ENCODE measurements at places on chromosomes 12 and 14.
A peak's percentile ranks its signal among the peaks of the same experiment; 100 is the strongest.

DNA sequence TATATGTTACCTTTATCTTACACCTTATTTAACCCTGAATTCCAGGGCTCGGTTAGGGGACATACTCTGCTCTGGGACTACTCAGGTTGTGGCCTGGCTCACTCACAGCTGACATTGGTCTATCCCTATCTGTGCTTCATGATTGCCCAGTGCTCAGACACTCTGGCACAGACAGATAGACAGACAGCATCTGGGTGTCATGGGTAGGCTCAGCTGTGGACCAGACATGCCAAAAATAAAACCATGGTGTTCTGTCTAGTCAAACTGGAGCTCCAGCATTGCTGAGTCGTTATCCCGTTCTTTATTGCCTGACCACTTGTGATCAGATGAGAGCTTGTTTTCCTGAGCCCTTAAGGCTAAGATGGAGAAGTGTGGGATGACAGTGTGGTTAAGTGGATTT is 29.0 kb downstream of the FBXW8 start:
- no peak for DNase-seq

DNA sequence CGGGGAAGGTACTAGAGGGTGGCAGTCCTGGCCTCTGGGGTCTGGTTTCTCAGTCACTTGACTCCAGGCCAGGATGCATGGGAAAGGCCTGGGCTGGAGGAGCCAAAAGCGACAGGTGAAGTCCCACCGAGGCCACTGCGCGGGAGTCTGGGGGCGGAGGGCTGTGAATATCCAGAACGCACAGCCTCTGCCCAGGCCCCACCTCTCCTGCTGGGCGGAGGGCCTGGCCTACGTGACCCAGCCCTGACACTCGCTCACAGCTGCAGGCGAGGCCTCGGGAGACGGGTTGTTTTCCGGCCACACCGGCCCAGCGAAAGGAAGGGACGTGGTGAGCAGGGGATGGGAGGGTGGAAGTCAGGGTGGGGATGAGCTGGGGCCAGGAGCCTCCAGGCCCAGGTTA is 91.2 kb downstream of the RFLNA start:
- no peak for DNase-seq

DNA sequence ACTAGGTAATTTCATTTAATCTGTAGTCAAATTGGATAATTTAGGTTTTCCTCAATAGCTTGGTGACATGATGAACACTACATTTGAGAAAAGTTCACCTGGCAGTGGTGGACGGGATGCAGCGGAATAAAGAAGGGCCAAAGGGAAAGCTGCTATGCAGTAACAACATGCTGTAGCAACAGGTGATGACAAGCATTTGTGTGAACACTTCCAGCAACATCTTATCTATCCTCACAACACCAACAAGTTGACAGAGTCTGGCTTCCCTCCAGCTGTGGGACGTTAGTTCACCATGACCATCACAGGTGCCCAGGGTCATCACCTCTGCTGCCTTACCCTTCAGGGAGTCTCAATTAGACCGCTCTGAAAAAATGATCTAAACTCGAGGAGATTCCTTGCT is 8.3 kb downstream of the DBX2 start:
- no peak for DNase-seq

- no peak for DNase-seq
Observed at GRCh38 chr12:84656705-84657104, 255.9 kb downstream of the SLC6A15 start.

- DNase-seq = no peak
Observed at GRCh38 chr14:39229601-39230110, 4.1 kb upstream of the MIA2 start.

- DNase-seq = peak; percentile 70
Observed at GRCh38 chr14:55438066-55438683, 2.2 kb downstream of the TBPL2 start.

GRCh38 chr14:51004801-51005526 is 60.7 kb upstream of the PYGL start:
- DNase-seq = no peak

DNA sequence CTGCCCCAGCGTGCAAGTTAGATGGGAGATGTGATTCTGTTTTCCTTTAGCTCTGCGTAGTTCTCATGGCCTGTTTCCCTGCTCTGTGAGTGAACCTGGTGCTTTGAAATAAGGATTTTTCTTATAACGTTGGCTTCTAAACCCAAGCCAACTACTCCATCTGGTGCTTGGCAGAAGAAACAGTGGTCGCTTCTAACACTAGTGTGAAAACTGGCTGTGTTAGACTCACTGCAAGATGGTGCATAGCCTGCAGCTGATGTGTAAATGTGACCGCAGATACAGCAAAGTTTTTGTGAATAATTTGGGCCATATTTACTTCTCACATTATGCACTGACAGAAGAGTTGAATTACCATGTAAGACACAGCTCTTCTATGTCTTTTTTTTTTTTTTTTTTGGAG is 12.2 kb downstream of the GTF2H3 start:
- no peak for DNase-seq

GRCh38 chr14:104280902-104281767 is 142.7 kb downstream of the KIF26A start:
- no peak for DNase-seq

- no peak for DNase-seq
Observed at GRCh38 chr12:62711631-62712241, 223.2 kb downstream of the PPM1H start.

GRCh38 chr12:49305762-49306510 is 11.0 kb downstream of the PRPH start:
- no peak for DNase-seq

DNA sequence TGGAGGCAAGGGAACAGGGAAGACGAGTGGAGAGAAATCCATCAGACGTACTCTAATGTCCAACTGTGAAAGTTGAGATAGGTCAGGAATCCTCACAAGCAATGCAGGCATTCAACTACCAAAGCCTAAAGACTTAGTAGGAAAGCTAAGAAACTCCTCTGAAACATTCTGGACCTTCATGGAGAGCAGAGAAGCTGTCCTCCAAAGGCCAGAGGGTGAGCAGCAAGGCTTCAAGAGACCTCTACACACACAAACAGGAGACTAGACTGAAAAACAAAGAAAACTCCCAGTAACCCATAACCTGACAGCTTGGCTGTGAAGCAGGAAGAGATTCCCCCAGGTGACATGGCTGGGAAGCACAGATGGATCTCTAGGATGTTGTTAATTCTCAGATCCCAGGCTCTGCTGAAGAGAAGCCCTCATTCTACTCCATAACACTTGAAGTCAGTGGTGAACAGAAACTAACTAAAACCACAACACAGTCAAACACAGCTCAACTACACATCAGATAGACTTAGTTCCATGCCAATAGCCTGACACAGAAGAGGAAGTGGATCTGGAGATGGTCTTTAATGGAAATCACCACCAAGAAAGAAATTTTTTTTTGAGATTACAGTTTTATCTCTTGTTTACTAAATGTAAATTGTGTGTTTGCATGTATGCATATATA is 23.2 kb upstream of the LYZ start:
- no peak for DNase-seq

DNA sequence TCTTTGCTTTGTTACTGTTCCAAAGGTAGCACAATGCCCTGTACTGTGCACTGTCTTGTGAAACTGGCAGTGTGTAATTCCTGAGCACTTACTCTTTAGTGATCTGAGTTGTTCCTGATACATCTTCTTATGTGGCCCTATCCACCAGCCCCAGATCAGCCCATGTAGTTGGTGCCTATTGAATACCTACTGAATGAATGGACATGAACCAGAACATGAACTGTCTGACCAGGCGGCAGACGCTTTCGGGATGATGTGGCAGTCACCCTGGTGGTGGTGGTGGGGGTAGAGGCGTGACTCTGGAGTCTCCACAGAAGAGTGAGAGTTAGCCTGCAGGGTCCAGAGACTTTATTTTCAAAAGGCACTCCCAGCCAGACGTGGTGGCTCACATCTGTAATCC is 46.6 kb upstream of the PAPOLA start:
- no peak for DNase-seq

All from RKO (cell line).